ENCODE measurements at places on chromosomes 1 and 21.

- no peaks in the 10 kb centered on the region for H3K4me1 ChIP-seq
- no peaks in the 10 kb centered on the region for H3K36me3 ChIP-seq
- no peaks in the 10 kb centered on the region for H3K27me3 ChIP-seq
- H3K4me3 ChIP-seq: no peak overlapping the region
- H3K27ac ChIP-seq: no peak overlapping the region
Observed at GRCh38 chr1:248576260-248576980, 1.9 kb upstream of the OR2T34 start.

DNA sequence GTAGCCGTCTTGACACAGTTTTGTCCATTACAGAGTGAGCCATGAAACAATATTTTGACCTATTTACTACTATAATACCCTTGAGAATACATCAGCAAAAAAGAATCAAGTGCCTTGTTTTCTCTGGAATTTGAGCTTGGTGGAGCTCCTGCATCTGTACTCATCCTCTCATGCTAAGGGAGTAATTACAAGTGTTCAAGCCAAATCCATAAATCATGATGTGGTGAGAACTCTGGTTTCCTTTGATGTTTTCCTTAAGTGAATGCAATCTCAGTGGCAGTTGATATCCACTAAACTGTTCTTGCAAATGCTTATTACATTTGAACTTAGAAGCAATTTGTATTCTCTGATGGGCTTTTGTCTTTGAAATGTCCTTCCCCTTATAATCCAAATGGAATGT, 824.6 kb upstream of the TMPRSS15 start:
- no peaks in the 10 kb centered on the region for H3K36me3 ChIP-seq
- no peaks in the 10 kb centered on the region for H3K27me3 ChIP-seq
- peak; percentile 0 for DNase-seq
- no peaks in the 10 kb centered on the region for H3K4me1 ChIP-seq
- no peak overlapping the region for H3K27ac ChIP-seq

DNA sequence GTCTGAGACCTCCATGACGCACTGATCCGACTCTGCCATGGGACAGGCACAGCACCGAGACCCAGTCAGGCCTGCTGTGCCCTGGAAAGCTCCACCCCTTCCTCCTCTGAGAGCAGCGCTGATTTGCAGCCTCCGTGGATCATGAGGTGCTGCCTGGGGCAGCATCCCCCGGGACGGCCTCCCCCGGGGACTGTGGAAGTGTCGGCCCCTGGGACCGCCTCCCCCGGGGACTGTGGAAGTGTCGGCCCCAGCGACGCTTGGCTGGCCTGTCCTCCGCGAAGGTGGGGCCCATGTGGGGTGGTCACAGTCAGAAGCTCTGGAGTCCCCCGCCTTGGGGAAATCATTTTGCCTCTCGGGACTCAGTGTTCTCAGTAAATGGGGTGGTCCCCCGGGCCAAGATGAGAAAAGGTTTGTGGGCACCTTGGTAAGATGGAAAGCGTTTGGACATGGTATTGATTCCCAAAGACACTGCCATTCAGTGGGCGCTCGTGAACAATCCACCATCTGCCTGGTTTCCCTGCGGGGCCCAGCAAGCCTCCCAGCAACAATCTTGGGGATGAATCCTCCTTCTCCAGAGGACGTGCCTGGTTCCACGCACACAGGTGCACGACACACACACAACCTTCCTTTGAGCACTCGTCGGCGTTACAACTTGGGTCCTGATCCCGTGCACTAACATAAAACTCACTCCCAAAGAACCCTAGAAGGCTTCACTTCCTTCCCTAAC, 3.0 kb downstream of the TFF2 start:
- H3K36me3 ChIP-seq: no peaks in the 10 kb centered on the region
- H3K27me3 ChIP-seq: peaks cover 19% of the 10 kb centered on the region
- DNase-seq: no peak
- no peak overlapping the region for H3K27ac ChIP-seq
- H3K4me1 ChIP-seq: peaks cover 4% of the 10 kb centered on the region

- H3K27ac ChIP-seq: no peak overlapping the region
- H3K4me1 ChIP-seq: no peaks in the 10 kb centered on the region
- no peak for DNase-seq
- H3K4me3 ChIP-seq: no peak overlapping the region
- no peaks in the 10 kb centered on the region for H3K27me3 ChIP-seq
Observed at GRCh38 chr1:222009105-222009730, 267.3 kb upstream of the DUSP10 start.

DNA sequence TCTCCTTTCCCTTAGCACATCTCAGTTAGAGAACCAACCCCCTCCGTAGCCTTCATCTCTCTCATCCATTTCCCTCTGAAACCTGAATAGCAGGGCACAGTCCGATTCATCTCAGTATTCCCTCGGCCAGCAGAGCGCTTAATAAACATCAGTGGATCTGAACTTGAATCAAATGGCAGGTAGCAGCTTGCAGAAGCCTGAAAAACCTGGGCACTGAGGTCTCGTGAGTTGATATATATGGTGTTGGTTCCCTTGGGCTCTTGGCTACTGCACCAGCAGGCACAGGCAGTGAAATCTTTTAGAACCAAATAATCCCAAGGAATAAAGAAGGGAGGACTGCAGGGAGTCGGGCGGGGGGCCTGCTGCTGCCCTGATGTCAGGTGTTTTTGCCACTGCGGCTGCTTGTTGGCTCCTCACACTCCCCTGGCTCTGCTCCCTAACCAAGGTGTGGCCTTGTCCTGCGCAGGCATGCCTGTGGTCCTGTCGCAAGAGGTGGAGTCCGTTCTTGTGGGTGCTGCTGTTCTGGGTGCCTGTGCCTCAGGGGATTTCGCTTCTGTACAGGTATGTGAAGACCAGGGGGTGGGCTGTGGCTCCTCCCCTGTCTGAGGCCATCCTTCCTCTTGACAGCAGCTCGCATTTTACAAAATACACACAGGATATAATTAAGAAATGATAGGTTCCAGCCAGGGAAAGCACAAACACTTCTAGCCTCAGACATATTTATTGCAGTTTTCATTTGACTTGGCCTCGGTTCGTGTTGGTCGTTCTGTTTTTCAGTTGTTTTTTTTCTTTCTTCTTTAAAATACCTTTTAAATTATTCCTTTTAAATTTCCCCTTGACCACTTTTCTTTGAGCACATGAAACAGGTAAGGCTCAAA, 140.9 kb upstream of the HOOK1 start:
- no peaks in the 10 kb centered on the region for H3K27me3 ChIP-seq
- no peak overlapping the region for H3K4me3 ChIP-seq
- H3K27ac ChIP-seq: no peak overlapping the region
- H3K36me3 ChIP-seq: peaks cover 4% of the 10 kb centered on the region
- DNase-seq: no peak
- peaks cover 2% of the 10 kb centered on the region for H3K4me1 ChIP-seq

DNA sequence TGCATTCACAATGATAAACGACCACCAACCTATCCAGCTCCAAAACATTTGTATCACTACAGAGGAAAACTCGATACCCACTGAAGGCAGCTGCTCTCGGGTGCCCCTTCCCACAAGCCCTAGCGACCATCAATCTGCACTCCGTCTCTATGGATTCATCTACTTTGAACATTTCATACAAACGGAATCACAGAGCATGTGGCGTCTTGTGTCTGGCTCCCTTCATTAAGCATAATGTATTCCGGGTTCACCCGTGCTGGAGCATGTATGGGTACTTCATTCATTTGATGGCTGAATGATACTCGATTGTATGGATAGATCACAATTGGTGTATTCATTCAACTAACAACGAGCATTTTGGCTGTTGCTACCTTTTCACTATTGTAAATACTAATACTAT, 340.2 kb downstream of the SMYD3 start:
- H3K27me3 ChIP-seq: no peaks in the 10 kb centered on the region
- no peak overlapping the region for H3K27ac ChIP-seq
- no peaks in the 10 kb centered on the region for H3K36me3 ChIP-seq
- no peaks in the 10 kb centered on the region for H3K4me1 ChIP-seq
- no peak overlapping the region for H3K4me3 ChIP-seq
